ENCODE measurements at places on chromosomes 5 and 9.

GRCh38 chr9:99361817-99362216 lies 139.7 kb downstream of the SEC61B start:
- no peak for DNase-seq

DNA sequence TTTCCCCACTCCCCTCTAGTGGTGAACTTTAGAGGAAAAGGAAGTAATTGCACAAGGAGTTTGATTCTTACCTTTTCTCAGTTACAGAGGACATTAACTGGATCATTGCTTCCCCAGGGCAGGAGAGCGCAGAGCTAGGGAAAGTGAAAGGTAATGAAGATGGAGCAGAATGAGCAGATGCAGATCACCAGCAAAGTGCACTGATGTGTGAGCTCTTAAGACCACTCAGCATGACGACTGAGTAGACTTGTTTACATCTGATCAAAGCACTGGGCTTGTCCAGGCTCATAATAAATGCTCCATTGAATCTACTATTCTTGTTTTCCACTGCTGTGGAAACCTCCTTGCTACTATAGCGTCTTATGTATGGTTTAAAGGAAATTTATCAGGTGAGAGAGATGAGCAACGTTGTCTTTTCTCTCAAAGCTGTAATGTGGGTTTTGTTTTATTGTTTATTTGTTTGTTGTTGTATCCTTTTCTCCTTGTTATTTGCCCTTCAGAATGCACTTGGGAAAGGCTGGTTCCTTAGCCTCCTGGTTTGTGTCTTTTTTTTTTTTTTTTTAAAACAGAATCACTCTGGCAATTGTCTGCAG lies 25.3 kb downstream of the SLC22A5 start:
- no peak for DNase-seq

GRCh38 chr5:16897284-16897704 lies 38.8 kb downstream of the MYO10 start:
- DNase-seq: no peak

- no peak for DNase-seq
Observed at GRCh38 chr5:122896598-122897282, 51.3 kb downstream of the SNX24 start.

DNA sequence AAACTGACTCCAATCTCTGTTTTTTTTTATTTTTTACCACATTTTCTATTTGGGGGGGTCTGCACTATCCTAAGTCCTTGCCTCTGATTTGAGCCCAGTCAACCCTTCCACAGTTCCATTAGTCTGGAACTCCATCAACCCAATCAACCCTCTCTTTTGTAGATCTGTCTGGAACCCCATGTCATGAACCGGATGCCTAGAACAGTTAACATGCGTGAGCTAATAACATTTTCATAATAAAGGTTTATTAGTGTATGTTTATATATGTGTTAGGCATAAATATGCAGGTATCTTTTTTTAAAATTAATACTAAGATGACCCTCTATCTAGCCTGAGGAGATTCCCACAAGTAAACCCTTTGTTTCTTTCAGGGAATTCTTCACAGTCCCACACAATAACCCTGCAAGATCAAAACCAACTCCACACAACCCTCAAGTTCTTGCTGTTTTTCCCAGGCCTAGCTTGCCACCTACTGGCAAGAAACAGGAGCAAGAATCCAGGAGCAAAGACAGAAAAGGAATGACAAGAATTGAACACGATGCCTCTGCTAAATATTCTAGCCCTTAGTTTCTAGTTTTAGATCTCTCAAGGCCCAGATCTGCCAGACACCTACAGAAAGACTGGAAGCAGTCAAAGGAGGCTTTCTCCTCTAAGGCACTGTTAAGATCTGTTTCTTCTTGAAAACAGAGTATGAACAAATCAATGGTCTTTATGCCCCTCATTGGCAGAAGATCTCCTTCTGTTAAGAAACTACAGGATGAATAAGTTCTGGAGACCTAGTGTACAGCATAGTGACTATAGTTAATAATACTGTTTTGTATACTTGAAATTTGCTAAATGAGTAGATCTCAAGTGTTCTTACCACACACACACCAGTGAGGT lies 100.4 kb downstream of the TRIM36 start:
- no peak for DNase-seq

DNA sequence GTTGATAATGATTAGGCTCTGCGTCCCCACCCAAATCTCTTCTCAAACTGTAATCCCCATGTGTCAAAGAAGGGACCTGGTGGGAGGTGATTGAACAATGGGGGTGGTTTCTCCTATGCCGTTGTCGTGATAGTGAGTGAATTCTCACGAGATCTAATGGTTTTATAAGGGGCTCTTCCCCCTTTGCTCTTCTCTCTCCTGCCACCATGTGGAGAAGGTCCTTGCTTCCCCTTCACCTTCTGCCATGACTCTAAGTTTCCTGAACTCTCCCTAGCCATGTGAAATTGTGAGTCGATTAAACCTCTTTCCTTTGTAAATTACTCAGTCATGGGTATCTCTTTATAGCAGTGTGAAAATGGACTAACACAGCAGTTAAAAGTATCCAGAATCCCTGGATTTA lies 715.2 kb upstream of the DMAC1 start:
- DNase-seq: no peak

DNA sequence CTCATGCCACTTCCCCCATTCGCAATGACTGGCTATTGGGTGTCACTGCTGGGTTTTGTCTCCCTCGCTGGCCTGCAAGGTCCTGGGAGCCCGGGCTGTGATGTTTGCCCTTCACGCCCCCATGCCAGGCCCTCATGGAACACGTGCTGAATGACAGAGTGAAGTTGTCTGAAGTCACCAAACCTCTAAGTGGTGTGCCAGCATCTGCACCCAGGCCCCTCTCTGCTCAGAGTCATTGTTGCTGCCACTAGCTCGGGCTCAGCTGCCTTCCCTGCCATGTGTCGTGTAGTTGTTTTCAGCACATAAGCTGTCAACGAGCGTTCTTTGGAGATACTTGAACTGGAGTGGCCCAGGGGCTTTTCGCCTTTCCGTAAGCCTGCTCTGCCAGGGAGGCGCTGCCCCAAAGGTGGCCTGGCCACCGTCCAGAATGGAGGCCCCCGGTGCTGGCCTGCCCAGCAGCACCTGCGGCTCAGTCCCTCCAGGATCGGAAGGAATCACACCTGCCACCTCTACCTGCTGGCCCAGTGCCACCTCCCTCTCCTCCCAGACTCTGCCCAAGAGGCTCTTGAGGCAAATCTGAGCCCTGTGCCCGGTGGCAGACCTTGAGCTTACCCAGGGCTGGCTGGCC lies 250.1 kb downstream of the PBX3 start:
- DNase-seq: no peak

DNA sequence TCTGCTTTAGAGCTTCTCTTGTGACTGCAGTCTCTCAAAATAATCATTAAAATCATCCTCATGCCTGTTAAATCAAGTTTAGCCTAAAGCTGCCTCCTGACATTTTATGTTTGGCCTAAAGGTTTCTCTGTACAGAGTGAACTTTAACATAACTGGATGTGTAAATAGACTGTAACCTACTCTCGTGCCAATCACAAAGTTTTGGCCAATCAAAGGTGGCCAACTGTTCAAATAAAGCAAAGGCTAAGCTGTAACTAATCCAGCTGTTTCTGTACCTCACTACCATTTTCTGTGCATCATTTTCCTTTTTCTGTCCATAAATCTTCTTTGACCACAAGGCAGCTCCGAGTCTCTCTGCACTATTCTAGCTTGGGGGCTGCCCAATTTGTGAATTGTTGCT lies 86.2 kb downstream of the GCNT1 start:
- no peak for DNase-seq

- no peak for DNase-seq
Observed at GRCh38 chr9:120873512-120873911, 3.5 kb downstream of the PHF19 start.

- DNase-seq: no peak
Observed at GRCh38 chr5:138543730-138544104, 681 bp upstream of the ETF1 start.

DNA sequence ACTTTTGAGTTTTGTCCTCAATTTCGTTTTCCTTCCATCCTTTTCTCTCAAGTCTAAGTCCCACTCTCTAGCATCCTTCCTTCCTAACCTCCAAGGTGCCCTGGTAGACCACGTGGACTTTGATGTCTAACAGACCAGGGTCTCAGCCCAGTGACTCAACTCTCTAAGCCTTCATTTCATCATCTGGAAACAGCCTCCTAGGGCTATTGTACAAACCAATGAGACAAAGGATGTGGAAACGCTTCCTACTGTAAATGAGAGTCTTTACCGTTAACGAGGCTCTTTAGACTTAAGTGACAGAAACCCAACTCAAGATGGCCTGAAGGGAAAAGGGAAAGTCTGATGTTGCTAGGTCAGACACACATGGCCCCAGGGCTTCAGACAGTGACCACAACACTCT lies 49.2 kb upstream of the CPLX2 start:
- no peak for DNase-seq

- no peak for DNase-seq
Observed at GRCh38 chr9:84285381-84285780, 55.2 kb downstream of the SLC28A3 start.

DNA sequence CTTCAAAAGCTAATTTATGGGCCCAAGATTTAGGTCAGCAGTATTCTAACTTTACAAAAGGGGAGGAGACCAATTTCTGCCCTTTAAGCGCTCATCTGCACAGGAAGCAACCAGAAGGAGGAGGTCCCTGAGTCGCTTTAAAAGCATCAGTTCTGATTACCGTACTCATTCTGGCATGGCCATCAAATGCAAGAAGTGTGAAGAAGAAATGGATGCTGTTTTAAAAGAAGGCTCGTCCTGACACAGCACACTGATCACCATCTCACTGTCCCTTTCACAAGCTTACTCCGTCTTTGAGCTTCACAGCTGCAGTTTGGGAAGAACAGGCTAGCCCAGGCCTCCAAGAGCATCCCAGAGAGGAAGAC lies 17.5 kb downstream of the ZNF608 start:
- DNase-seq: no peak

DNA sequence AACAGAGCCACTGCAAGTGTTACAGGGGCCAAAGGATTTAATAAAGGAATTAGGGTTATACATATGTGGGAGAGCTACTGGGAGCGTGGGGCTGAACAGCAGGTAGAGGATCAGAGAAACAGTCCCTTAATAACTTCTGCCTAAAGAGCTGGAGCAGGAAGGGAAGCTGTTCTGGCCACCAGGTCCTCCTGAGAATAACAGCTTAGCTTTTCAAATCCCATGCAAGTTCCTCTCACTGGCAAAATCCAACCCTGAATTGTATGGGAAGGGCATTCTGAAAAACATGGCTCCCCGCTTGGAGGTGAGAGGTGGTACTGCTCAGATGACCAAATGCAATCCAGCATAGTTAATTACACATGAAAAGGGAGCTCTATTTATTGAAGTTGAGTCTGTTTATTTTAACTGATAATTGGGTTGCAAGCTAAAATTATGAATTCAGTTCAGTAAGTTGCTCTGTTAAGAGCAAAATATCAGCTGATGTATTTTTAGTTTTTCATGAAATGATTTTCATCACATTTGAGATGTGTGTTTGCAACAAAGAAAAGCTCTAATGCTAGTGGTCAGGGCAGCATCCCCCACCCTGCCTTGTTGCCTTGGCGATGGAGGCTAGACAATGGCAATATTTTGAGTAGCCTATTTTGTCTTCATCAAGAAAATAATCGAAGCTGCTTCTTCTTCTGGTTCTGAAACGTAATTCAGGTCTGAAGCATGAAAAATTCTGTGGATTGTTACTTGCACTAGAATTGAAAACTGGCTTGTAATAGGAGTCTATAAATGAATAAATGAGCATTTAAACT lies 58.4 kb upstream of the SH3GL2 start:
- no peak for DNase-seq

DNA sequence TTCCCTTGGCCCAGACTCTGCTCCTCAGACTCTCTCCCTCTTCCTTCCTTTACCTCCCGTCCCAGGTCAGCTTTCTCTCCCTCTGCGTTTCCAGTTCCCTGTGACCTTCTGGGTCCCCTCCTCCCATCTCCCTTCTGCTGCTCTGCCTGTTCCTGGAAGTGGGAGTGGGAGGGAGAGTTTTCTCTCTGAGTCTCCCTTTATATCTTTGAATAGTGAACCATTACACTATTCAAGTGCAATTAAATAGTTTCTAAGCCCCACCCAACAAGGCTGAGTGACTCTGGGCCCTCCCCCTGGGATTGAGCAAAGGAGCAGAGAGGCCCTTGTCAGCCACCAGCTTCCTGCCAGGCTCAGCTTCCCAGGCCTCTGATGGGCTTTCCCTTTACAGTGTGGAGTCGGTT lies 34.8 kb downstream of the THBS4 start:
- DNase-seq: no peak

GRCh38 chr5:125829349-125829748 lies 593.9 kb upstream of the GRAMD2B start:
- DNase-seq: no peak
